Smooth muscle cell of bladder (primary cell): ENCODE measurements at places on chromosomes 3 and 15. TPM values are rescaled to one million over a fixed set of nuclear protein-coding genes. Genes with fewer than 3 reads are reported as not detected.

Gene ESYT3
- total RNA-seq, result 0.28 and 0.83 TPM in 2 replicates

Gene SCN11A
- total RNA-seq, result under 0.01 TPM in 2 replicates

Gene DNAJC17
- total RNA-seq, result 13.8 and 14.1 TPM in 2 replicates

Gene PPCDC
- total RNA-seq, result 4.4 and 8.1 TPM in 2 replicates

Gene C2CD4A
- total RNA-seq, result not detected in 2 replicates

Gene NXPE3
- total RNA-seq, result 15.1 and 22.8 TPM in 2 replicates

Gene HDDC3
- 10.0 and 11.0 TPM in 2 replicates for total RNA-seq
